Naive thymus-derived CD4-positive, alpha-beta T cell (primary cell): ENCODE measurements at places on chromosomes 2 and 18. TPM values are rescaled to one million over a fixed set of nuclear protein-coding genes. Genes with fewer than 3 reads are reported as not detected.

The CCNT2 gene
- total RNA-seq, result 49.4 and 49.8 TPM in 2 replicates

The KIAA2012 gene
- total RNA-seq, result not detected

The SLC30A3 gene
- not detected for total RNA-seq

The LRRTM1 gene
- not detected in 2 replicates for total RNA-seq

DNA sequence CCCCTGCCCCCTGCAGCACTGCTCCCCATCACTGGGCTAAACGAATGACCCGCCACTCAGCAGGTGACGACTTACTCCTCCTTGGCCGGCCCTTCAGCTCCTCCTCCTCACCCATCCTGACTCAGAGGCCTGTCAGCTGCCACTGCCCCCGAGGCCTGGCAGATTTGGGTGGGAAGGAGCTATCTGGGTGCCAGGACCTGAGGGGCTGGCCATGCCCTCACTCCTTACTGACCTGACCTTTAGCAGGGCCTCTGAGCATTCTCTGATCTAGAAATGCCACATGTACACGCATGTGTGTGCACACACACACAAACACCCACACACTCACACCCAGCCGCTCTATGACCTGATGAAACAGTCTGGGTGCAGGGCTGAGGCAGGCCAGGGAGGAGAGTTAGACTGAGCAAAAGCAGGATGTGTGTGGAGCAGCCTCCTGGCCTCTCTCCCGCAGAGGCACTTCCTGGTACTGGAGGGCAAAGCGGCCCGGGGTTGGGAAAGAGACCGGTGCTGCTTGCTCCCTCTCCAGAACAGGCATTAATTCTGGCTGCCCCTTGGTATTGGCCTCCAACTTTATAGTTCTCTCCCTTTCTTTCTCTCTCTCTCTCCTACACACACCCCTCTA is 68.0 kb downstream of the ZFP36L2 start:
- no peaks in the 10 kb centered on the region for H3K36me3 ChIP-seq
- peak overlapping the region; percentile 92 for H3K27ac ChIP-seq
- DNase-seq, result no peak
- H3K4me3 ChIP-seq, result peak overlapping the region; percentile 18
- H3K4me1 ChIP-seq, result peaks cover 62% of the 10 kb centered on the region

DNA sequence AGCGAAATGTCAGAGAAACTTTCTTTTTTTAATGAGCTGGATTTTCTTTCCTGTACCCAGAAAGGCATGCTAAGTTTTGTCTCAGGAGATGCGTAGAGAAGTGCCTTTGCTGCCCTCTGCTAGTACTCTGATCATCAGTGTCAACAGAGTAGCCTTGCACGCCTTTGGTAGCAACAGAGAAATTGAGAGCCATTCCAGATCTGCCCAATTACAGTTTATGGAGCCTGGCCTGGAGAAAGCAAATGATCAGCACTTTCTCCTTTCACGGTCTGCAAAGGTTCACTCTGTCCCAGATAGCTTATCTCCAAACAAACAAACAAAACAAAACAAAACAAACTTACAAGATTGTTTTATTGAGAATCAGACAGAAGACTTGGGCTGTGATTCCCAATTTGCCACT is 792.8 kb upstream of the PIK3C3 start:
- no peak for DNase-seq
- H3K36me3 ChIP-seq, result no peaks in the 10 kb centered on the region

DNA sequence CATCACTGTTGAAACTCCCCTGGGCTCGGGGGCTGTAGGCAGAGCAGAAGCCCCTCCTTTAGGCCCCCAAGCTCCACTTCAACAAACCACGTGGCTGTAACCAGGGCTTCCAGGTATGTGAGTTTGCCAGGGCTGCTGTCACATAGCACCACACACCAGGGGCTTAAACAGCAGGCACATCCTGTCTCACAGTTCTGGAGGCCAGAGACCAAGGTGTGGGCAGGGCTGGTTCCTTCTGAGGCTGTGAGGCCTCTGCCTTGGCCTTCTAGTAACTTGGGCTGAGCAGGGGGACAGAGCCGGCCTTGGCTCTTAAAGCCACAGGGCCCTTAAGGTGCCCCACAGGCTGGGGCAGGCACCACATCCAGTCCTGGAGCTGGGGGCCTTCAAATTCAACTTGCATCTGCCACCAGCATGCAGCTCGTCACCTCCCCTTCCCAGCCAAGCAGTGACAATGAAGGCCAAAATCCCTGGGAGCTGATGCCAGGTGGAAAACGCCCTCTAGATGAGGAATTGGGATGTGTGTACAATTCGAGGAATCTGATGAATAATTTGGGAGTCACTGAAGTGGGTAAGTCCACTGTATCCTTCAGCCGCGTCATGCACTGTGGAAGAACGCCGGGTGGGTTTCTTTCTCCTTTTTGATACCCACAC is 104.2 kb upstream of the ODC1 start:
- DNase-seq, result no peak
- H3K27ac ChIP-seq, result no peak overlapping the region
- H3K4me1 ChIP-seq, result no peaks in the 10 kb centered on the region
- H3K27me3 ChIP-seq, result no peaks in the 10 kb centered on the region
- H3K36me3 ChIP-seq, result no peaks in the 10 kb centered on the region

DNA sequence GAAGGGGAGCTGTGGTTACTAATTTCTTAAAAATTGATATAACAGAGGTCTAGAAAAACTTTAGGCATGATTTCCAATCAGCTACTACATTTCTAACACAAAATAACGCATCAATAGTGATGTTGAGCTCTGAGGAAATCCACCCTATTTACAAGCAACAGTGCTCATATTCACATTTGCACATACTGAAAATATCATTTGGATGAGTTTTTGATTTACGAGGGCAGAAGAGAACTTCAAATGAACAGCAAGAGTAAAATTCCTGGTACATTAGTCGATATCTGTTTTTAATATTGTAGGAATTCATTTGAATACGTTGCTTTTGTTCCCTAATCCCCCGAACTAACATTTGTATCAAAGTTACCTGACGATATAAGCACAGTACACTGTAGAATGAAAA is 761.0 kb upstream of the POU3F3 start:
- H3K27ac ChIP-seq, result no peak overlapping the region
- H3K27me3 ChIP-seq, result no peaks in the 10 kb centered on the region
- no peak overlapping the region for H3K4me3 ChIP-seq
- H3K4me1 ChIP-seq, result no peaks in the 10 kb centered on the region
- H3K36me3 ChIP-seq, result no peaks in the 10 kb centered on the region

DNA sequence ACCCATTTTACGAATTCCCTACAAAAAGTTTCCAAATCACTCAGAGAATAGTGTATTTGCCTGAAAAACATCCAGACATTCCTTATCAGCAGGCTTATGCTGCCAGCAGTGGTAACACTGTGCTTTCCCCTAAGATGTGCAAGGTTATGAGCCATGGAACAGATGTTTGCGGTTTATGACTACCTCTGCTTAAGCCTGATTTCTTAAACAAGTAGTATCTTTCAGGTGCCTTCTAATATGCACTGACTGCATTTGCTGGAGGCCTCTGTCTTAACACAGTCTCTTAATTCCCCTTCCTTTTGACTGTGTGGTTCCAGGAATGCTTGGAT is 54.8 kb downstream of the CDC42EP3 start:
- peak overlapping the region; percentile 49 for H3K27ac ChIP-seq
- H3K27me3 ChIP-seq, result no peaks in the 10 kb centered on the region
- no peaks in the 10 kb centered on the region for H3K36me3 ChIP-seq
- no peak overlapping the region for H3K4me3 ChIP-seq
- peaks cover 22% of the 10 kb centered on the region for H3K4me1 ChIP-seq

DNA sequence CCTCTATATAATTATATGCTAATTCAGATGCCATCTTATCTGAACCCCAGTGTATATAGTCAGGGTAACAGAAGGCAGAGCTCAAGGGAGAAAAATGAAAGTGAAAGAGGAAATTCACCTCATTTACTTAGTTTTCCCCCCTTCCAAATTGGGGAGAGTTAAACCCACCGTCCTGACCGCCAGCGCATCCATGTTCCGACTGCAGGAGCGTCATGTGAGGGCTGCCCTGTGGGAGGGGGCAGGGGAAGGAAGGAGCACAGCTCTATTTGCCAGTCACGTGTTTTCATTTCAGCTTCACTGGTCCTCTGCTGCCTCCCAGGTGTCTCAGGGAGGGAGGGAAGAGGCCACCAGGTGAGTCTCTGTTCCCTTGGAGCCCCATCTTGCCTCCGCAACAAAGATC is 13.2 kb downstream of the CNNM4 start:
- DNase-seq, result peak; percentile 55
- H3K27me3 ChIP-seq, result no peaks in the 10 kb centered on the region
- peak overlapping the region; percentile 70 for H3K27ac ChIP-seq
- H3K4me1 ChIP-seq, result peaks cover 12% of the 10 kb centered on the region
- H3K36me3 ChIP-seq, result no peaks in the 10 kb centered on the region
- H3K4me3 ChIP-seq, result peak overlapping the region; percentile 62

- H3K36me3 ChIP-seq, result no peaks in the 10 kb centered on the region
- no peak for DNase-seq
- H3K27me3 ChIP-seq, result no peaks in the 10 kb centered on the region
Measured at GRCh38 chr18:13232086-13232917, 13.7 kb downstream of the LDLRAD4 start.

GRCh38 chr2:24577481-24577880 is 86.4 kb downstream of the NCOA1 start:
- no peak for DNase-seq
- H3K27ac ChIP-seq, result no peak overlapping the region
- H3K4me1 ChIP-seq, result peaks cover 18% of the 10 kb centered on the region
- no peaks in the 10 kb centered on the region for H3K27me3 ChIP-seq
- H3K4me3 ChIP-seq, result no peak overlapping the region

DNA sequence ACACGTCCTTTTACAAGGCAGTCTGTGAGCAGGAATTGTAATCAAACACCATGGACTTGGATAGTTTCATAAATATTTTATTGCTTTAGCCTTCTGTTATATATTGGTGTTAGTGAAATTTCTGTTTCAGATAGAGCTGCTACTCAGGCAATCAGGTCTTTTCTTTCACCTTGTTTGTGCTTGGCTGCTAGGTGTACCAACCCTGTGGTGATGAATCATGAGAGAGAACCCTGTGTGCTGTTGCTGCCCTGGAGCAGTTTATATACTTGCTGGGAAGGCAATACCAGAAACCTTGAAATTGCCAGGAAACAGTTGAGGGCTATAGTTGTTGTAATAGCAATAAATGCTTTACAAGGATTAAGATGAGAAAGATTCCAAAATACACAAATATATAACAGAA is 84.5 kb downstream of the FSHR start:
- no peaks in the 10 kb centered on the region for H3K36me3 ChIP-seq
- no peak for DNase-seq
- no peak overlapping the region for H3K4me3 ChIP-seq

DNA sequence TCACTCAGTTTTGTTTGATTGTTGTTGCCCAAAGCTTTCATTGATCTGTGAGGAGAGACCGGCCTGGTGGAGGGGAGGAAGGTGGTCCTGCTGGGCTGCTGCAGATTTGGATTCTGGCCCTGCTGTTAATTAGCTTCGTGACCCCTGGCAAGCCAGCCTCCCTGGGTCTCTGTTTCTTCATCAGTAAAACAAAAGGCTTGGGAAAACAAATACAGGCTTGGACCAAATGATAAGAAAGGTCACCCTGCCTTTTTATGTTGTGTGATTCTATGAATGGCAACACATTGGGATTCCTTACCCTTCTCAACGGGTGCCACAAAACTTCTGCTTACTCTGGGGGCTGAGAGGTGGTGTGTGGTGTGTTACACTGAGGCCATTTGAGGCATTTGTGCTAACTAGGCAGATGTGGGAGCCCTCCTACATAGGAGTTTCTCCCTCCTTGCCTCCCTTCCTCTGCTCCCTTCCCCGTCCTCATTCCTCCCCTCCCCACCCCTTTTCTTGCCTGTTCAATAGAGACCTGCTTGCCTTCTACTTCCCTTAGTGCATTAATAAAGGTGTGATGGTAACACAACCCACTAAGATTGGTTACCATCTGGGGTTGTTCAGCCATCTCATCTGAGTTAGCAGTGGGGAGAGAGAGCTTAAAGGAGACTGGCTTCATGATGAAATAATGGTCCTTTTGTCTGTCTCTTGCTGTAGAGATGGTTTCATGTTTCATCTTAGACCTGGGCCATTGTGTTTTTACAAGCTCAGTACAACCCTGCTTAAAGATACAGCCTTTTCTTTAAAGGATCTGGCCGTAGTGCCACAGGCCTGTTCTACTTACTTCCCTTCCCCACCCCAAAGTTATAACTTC is 96.2 kb downstream of the TANC1 start:
- no peak overlapping the region for H3K4me3 ChIP-seq
- no peaks in the 10 kb centered on the region for H3K36me3 ChIP-seq
- H3K27me3 ChIP-seq, result no peaks in the 10 kb centered on the region
- no peak overlapping the region for H3K27ac ChIP-seq

DNA sequence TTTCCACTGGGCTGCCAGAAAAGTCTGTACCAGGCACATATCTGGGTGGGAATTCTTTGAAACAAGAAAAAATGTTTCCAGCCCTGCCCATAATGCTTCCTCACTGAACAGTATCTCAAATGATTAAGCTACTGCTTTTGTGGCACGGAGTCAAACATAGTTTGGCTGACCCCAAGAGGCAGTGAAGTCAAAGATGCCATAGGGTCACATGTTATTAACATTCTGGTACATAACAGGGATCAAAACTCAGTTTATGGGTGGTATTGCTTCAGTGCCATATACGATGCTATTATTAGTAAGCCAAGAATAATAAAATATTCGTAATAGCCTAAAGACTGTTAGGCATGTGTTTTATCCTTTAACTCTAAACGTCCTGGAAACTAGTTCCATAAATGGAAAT is 112.4 kb downstream of the FEZ2 start:
- DNase-seq, result no peak
- no peaks in the 10 kb centered on the region for H3K4me1 ChIP-seq
- H3K4me3 ChIP-seq, result no peak overlapping the region

GRCh38 chr2:213787869-213788268 is 503.6 kb downstream of the SPAG16 start:
- no peaks in the 10 kb centered on the region for H3K36me3 ChIP-seq
- no peaks in the 10 kb centered on the region for H3K4me1 ChIP-seq
- H3K27me3 ChIP-seq, result no peaks in the 10 kb centered on the region
- H3K4me3 ChIP-seq, result no peak overlapping the region
- H3K27ac ChIP-seq, result no peak overlapping the region
- DNase-seq, result no peak

GRCh38 chr2:195532628-195533271 is 124.3 kb upstream of the SLC39A10 start:
- DNase-seq, result no peak
- peak overlapping the region; percentile 77 for H3K27ac ChIP-seq
- no peaks in the 10 kb centered on the region for H3K36me3 ChIP-seq
- peaks cover 59% of the 10 kb centered on the region for H3K4me1 ChIP-seq
- H3K4me3 ChIP-seq, result peak overlapping the region; percentile 51
- H3K27me3 ChIP-seq, result no peaks in the 10 kb centered on the region

DNA sequence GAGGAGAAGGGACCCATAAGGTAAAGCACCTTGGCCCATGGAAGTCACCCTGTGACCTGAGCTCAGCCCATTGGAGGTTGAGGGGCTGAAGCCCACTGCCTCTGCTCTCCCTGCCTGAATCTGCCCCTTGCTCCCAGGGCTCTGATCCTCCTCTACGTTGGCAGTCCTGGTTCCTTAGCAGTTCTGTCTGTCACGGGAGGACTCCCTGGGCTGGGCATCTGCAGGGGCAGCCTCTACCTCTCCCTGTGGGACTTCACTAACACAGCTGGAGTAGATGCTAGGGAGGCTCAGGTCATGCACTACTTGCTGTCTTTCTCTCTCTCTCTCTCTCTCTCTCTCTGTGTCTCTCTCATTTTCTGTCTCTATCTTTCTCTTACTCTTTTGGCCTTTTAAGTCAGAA is 8.7 kb downstream of the GYPC start:
- peaks cover 67% of the 10 kb centered on the region for H3K4me1 ChIP-seq
- no peak for DNase-seq
- no peaks in the 10 kb centered on the region for H3K36me3 ChIP-seq
